ENCODE measurements at places on chromosomes 2 and 18. TPM values are rescaled to one million over a fixed set of nuclear protein-coding genes. Genes with fewer than 3 reads are reported as not detected.

DNA sequence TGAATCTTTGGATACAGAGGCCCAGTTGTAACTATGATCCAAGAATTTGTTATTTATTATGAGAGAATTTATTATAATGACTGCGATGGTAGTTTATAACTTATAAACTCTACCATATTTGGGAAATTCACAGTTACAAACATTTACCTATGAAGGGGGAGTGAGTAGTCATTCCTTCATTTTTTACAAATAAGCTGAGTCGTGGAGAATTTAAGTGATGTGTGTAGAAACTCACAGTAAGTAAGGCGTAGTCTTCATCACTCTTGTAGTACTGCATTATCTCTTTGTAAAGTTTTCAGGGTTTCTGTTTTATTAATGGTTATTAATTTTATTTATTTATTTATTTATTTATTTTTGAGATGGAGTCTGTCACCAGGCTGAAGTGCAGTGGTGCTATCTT is 13.5 kb downstream of the CREB1 start:
- DNase-seq: no peak

DNA sequence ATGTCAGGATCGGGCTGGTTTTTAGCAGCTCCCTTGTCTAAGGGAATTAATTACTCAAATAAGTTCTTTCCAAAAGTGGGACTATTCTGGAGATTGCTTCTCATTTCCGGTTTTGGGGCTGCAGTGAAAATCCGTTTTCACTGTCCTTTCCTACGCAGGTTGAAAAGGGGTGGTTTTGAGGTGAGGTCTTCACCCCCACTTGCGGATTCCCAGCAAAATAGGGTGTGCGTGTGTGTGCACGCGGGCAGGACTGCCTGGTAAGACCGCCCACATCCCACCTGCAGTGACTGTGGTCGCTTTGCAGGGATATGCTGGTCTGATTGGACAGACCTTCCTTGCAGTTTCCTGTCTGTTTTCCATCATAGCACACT is 472 bp upstream of the PLEKHM3 start:
- no peak for DNase-seq

GRCh38 chr2:234974501-234975385 is 22.9 kb downstream of the SH3BP4 start:
- DNase-seq: peak; percentile 51

The IL1F10 gene
- total RNA-seq: not detected

The SLC9A2 gene
- total RNA-seq: 0.03 TPM

Data from left cardiac atrium (tissue), 4 donors.